Renal cortical epithelial cell (primary cell): ENCODE measurements at places on chromosomes 1 and 21. TPM values are rescaled to one million over a fixed set of nuclear protein-coding genes. Genes with fewer than 3 reads are reported as not detected.
A peak's percentile ranks its signal among the peaks of the same experiment; 100 is the strongest.

DNA sequence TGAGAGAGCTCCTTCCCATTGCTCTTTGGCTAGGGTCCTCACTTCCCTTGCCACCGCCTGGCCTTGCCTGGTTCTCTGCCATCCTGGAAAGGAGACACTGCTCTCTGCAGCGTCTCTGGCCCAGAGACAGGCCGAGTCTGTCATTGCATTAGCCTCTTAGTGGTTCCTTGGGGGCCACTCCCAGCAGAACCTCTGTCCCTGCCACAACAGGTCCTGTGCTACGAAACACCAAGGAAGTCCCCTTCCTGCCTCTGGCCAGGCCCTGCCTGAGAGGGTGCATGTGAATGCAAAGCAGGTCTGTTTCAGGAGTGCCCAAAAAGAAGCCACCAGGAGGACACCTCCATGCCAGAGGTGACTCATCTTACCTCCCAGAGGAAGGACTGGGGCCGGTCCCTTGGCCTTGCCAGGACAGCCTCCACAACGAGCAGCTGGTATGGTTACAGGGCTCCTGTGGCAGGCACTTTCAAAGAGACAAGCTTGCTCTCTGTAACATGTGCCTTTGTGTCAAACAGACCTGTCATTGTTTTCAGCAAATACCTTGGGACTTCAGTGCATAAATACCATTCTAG is 59.6 kb downstream of the VPS26C start:
- DNase-seq = peak; percentile 41

DNA sequence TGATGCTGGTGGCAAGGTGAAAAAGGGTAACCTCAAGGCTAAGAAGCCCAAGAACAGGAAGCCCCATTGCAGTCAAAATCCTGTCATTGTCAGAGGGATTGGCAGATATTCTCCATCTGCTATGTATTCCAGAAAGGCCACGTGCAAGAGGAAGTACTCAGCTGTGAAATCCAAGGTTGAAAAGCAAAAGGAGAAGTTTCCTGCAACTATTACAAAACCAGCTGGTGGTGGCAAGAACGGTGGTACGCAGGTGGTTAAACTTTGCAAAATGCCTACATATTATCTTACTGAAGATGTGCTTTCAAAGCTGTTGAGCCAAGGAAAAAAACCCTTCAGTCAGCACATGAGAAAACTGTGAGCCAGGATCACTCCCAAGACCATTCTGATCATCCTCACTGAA is 13.7 kb upstream of the VPS45 start:
- DNase-seq = no peak

DNA sequence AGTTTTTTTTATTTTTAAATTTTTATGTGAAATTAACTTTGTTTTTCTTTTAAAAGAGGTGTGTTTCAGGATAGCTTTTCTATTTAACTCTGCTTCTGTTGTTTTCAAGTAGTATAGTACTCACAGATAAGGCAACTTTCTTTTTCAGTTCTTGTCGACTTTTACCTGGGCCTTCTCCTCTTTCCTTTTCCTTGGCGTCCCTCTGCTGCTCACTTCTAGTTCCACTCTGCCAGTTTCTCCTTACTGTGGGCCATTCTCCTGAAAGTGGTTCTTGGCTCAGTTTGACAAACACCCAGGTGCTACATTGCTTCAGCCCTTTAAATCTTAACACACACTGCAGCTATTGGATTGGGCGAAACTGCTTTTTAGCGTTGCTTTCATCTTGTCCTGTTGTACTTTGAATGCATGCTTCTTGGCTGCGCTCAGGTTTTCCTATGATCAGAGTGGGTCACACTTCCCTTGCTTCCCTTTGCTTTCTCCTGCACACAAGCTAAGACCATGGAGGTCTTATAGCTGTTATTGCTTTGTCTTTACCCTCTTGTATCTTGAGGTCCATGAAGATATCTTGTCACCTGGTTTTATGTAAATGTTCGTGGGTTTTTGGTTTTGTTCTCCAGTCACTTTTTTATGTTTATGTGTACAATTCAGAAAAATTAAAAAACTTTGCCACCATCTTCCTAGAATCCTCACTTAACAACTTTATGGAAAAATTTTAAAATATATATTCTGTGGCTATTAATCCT is 21.6 kb downstream of the GABPA start:
- no peak for DNase-seq

DNA sequence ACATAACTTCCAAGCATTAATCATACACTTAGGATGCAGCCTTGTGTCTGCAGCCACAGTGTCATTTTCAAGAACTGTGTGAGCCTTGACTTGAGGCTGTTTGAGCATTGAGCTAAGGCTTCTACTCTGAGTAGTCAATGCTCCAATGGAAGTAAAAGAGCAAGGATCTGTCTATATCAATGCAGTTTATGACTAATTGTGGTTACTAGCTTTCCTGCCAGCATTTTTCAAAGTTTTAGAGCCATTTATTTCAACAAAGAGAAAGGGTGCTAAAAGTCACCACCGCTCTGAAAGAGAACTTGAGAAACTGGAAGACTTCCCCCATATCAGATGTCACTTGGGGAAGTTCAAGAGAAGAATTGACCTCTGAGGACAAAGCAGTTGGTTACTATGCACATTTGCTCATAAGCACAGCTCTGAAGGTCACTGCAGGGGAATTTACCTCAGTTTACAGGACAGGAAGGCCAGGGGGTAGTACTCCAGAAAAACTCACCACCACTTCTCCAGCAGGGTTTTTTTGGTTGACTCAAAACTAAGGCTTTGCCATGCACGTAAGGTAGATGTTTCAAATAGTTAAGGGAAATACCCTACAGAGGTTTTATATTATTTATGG is 24.5 kb upstream of the RGS1 start:
- peak; percentile 85 for DNase-seq

PTGFRN gene
- total RNA-seq = 51.4 and 76.7 TPM in 2 replicates

DDAH1 gene
- total RNA-seq = 37.9 and 56.7 TPM in 2 replicates

FCRLB gene
- total RNA-seq = 1.1 and 1.9 TPM in 2 replicates
